ENCODE measurements at places on chromosomes 11 and 22. TPM values are rescaled to one million over a fixed set of nuclear protein-coding genes. Genes with fewer than 3 reads are reported as not detected.

Gene SCARF2
- total RNA-seq, result 15.0 TPM

Gene GGT5
- total RNA-seq, result 1.3 TPM

Gene MMP11
- total RNA-seq, result 22.3 TPM

Gene FGF4
- not detected for total RNA-seq

Gene TSSK2
- total RNA-seq, result not detected

Gene PRAME
- total RNA-seq, result 2.2 TPM

Data from epithelial cell of proximal tubule (primary cell).